ENCODE measurements at places on chromosomes 5 and 9. TPM values are rescaled to one million over a fixed set of nuclear protein-coding genes. Genes with fewer than 3 reads are reported as not detected.

The TRPM3 gene
- 0.27 TPM for polyA plus RNA-seq

The GNA14 gene
- not detected for polyA plus RNA-seq

DNA sequence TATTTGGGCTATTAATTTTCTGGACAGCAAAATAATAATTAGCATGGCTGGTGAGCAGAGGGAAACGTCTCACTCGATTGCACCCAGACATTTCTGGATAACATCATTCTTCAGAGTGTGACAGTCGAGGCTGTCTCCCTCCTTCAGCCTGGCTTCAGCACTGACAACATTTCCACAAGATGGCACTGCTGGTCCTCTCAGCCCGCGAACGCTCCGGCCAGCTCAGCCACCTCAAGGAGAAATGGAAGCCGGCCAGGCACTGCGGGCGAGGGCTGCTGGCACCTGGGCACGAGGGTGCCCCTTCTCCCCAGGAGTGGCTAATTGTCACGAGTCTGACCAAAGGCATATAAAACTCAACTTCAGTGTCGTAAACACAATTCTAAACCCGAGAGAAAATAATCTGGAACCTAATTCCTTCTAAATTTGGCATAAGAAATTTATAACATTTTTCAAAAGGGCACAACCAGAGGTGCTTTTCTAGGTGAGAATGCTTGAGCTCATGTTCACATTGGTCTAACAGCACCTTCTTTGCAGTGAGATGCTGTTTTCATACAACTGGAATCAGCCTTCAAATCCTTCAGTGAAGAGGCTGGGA, 65.9 kb downstream of the DAP start:
- DNase-seq, result no peak

- DNase-seq, result no peak
Observed at GRCh38 chr5:154163327-154164248, 26.9 kb upstream of the GALNT10 start.

The MAP1B gene
- polyA plus RNA-seq, result 3.6 TPM

The SLC25A48 gene
- polyA plus RNA-seq, result not detected

The AKNA gene
- 0.57 TPM for polyA plus RNA-seq

The ENTREP1 gene
- 0.52 TPM for polyA plus RNA-seq

DNA sequence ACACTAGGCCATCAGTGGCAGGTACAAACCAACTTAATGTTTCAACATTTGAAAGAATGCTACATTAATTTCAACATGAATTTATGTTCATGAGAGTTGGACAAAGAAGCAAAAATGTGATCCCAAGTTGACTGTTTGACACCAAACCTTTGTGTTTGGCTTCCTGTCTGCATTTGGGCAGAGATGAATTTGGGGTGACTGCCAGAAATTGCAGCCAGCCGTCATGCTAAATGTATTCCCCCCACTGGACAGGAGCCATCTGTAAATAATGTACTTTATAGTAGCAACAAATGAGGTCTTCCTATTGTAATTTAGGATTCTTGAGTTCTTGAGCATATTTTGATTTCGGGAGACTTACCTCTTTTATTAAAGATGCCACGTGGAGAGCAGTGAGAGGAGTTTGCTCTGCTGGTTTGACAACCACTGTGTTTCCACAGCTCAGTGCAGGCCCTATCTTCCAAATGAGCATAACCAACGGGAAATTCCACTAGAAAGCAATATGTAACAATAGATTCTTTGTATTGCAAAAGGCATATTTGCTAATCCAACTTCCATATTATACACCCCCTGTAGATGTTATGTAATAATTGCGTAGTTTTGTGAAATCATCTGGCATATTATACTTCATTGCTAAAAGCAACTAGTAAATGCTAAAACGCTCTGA, 27.6 kb downstream of the ALDH1A1 start:
- no peak for DNase-seq

DNA sequence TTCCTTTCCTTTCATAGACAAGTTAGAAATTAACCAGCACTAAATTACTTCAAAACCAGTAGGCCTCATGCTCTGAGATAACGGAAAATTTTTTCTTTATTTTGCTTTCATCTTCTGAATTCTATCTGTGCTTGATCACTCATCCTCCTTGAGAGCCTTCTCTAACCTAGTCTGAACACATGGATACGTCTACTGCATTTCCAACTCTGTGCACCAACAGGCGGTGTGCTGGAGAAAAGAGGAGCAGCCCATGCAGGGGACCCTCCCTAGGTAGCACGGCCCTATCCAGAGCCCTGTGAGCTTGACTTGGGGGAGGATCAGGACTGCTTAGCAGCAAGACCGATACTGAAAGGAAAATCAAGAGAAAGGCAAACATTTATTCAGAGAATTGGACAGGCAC, 149.8 kb downstream of the AUH start:
- no peak for DNase-seq

DNA sequence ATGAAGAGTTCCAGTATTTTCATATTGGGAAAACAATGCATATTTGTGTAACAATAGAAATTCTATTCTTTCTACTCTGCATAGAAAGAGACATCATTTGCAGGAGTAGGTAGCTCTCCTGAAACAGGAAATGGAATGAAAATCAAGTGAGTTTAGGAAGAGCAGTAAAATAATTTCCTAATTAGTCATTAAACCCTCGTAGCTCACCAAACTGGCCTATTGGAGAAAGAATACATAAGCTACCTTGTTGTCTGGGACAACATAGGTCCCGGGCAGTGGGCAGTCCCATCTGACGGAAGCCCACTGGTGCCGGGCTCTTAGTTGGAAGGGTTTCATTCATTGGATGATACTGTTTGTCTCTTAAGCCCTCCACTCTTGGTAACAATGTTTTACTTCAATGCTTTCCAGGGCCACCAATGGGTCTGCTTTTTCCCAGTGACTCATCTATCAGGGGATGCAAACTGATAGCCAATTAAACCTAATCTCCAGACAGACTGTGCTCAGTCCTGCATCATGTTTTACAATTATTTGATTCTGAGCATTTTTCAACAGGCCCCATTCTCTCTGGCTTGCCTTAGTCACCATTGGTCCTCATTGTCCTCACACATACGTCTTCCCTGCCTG, 46.5 kb downstream of the GNA14 start:
- no peak for DNase-seq

- no peak for DNase-seq
Observed at GRCh38 chr9:136122425-136123383, 4.0 kb upstream of the TMEM250 start.

DNA sequence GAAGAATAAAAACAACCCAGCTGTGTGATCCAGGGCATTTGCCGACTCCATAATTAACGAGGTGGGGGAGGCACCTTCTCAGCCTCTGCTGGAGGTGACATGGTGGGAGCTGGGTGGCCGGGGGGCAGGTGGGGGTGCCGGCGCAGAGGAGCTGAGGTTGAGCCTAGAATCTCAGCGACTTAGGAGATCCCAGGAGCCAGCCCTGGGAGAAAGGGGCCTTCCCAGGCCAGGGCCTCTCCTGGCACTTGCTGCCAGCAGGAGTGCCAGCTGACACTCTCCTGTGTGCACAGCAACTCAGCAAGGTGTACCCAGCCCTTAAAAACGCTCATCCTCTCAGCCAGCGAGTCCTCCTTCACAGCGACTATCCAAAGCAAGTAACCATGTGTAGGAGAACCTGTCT, 62.8 kb upstream of the FCN1 start:
- no peak for DNase-seq

The SH3RF2 gene
- 50.4 TPM for polyA plus RNA-seq

The C9orf43 gene
- polyA plus RNA-seq, result 0.89 TPM

The SSBP2 gene
- polyA plus RNA-seq, result 14.6 TPM

GRCh38 chr9:10265153-10265631, 347.6 kb downstream of the PTPRD start:
- DNase-seq, result peak; percentile 38

DNA sequence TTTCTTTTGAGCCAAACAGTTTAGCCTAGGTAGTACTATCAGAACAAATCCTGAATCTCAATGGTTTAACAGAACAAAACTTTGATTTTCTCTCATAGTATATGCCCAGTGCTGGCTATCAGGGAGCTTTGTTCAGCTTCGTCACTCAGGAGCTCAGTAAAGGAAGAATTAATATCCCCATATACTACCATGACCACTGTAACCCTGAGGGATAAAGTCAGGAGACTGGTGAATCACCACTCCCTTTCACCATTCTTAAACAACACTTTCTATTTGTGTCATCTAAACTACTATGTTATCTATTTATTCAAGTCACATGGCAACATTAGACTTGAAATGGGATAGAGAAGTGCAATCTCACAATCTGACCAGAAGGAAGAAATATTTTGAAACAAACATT, 522.6 kb upstream of the COX7C start:
- DNase-seq, result no peak

GRCh38 chr5:93130624-93131490, 450.2 kb downstream of the NR2F1-AS1 start:
- DNase-seq, result no peak

The NEUROG1 gene
- polyA plus RNA-seq, result not detected

GRCh38 chr5:32785611-32786254, 74.6 kb downstream of the NPR3 start:
- no peak for DNase-seq

DNA sequence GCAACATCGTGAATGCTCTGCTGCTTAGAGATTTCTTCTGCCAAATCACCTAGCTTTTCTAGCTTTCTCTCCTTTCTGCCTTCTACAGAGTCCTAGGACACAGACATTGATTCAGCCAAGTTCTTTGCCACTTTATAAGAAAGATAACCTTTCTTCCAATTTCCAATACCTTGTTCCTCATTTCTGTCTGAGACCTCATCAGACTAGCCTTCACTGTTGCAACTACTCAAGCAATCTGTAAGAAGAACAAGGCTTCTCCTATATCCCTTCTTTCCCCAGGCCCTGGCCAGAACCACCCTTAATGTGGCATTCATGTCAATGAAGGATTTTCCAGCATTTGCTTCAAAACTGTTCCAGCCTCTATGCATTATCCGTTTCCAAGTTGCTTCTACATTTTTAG, 24.3 kb downstream of the FBXO10 start:
- no peak for DNase-seq

The PHAX gene
- polyA plus RNA-seq, result 42.7 TPM

The SPINK4 gene
- polyA plus RNA-seq, result not detected

The CNTNAP3 gene
- polyA plus RNA-seq, result 6.7 TPM

GRCh38 chr5:141637123-141637766, 448 bp downstream of the RELL2 start:
- DNase-seq, result no peak

DNA sequence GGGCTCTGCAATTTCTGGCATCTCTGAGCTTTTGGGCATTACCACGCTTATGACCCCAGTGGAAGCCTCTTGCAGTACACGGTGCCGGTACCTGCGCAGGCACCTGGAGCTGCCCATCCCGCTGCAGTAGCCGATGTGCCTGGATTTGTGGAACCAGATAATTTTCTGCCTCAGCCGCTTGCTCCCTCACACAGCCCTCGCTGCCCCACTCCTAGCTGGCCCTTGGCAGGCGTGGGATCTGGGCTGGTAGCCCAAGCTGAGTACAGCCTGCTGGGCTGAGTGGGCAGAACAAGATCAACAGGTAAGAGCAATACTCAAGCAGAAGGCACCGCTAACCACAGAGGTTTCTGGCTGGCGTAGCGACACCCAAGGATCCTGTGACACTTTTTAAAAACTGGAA, 1808.8 kb upstream of the ACO1 start:
- DNase-seq, result no peak

DNA sequence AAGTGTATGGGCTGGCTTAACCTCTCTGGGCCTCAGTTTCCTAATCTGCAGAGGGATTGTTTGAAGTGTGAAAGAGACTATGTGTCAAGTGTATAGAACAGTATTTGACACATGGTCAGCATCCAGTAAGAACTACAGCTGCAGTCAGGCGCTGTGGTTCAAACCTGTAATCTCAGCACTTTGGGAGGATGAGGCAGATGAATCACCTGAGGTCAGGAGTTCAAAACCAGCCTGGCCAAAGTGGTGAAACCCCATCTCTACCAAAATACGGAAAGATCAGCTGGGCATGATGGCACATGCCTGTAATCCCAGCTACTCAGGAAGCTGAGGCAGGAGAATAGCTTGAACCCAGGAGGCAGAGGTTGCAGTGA, 31.9 kb upstream of the STING1 start:
- DNase-seq, result no peak

GRCh38 chr5:132010645-132010988, 841 bp downstream of the ACSL6 start:
- DNase-seq, result no peak

The GRXCR2 gene
- polyA plus RNA-seq, result 0.03 TPM

DNA sequence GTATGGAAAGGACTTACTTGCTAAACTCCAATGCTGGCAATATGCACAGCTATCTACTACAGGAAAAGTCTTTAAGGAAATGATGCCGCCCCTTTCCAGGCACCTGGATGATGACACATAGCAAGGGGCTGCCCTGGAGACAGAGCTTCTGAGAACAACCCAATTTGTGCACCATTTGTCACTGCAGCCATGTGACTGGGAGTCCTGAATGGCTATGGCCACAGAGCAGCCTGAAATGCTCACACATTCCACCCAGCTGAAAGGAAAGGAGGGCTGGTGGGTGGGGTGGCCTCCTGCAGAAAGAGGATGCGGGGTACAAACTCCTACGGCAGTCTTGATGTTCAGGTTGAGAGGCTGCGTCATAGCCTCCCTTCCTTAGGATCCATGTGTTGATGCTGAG, 70.1 kb upstream of the FSTL4 start:
- DNase-seq, result no peak

The CKMT2 gene
- not detected for polyA plus RNA-seq

DNA sequence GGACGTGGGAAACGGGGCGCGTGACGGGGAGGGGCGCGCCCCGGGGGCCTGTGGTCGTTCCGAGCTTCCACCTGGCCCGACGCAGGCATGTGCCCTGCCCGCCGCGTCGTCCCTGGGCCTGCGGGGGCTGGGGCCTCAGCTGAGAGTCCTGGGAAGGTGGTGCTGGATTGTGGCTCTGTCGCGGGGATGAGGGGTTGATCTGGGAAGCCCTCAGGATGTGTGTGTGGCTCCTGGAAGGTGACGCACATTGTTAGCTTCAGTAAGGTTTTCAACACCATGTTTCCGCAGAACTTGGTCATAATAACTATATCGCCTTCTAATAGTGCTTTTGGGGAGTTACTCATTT, 589.1 kb downstream of the MTRR start:
- no peak for DNase-seq

DNA sequence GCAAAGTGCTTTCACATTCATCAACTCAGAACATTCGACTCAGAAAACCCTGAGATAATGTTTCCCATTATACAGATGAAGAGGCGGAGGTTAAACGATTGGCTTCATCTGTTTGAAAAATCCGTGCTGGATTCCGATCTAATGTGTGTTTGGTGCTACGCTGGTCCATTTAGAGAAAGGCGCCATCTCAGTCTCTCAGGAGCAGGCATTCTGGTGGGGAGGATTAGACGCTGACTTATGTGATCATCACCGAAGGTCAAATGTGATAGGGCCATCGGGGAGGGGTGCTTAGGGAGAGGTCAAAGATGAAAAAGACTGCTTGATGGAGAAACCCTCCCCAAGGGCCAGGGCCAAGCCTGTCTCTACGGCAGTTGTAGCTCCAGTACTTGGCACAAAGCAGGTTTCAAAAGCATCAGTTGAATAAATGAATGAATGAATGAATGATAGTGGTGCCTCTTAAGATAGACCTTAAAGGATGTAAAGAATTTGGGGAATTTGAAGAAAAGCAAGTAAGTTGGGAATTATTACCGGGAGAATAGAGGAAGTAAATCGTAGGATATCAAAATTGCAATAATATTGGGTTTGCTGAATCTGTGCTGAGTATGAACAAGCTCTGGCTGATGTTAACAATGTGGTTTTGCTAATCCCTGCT, 160.6 kb upstream of the SHB start:
- DNase-seq, result no peak

- DNase-seq, result no peak
Observed at GRCh38 chr5:115246361-115246991, 16.2 kb downstream of the PGGT1B start.
